ENCODE measurements at places on chromosomes 6 and 20.
A peak's percentile ranks its signal among the peaks of the same experiment; 100 is the strongest.

DNA sequence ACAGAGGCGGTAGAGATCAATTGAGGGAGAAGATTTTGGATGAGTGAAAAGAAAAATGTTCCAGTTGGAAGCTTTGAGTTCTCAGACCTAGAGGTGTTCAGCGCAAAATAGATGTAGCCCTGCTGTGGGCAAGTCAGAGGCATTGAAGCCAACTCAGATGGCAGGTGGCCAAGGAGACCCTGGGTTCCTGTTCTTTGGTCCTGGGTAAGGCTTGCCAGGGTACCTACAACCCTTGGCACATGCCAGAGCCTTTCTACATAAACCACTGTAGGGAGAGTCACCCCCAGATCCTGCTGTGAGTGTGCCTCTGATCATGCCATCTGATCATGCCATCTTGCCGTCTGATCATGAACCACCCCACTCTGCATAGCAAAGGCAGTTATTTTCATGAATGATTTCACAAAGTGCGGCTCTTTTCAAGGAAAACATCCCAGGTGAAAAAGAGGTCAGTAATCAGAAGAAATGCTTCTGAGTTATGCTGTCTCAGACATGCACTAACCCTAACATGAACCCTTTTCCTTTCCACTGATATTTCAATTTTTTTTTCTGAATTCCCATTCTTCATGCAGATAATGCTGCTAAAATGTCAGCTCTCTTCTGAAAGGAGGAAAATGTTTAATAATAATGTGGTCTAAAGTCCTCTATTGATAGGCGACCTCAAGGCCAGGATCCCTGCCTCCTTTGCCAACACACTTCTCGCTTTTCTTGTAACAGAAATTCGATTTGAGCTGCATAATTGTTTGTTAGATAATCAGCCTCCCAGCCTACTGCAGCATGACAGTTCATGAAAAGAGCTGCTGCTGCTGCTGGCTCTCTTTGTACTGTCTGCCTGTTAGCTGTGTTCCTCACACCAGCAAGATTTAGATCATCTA lies 153.6 kb downstream of the MTHFD1L start:
- no peak for DNase-seq

DNA sequence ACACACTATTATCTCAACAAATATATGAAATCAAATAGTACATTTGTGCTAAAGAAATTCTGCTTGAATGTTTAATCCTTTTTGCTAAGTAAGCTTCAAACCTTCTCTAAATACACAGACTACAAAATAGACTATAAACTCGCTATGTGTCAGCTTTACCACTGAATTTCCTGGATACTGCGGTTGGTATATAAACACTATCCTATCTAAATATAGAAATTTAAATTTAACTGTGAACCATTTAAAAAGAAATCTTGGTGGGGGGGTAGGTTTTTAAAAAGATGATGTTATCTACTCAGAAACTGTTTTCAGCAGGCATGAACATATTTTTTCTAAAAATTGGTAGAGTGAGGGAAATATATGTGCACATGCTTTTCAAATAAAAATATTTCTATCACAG lies 306.5 kb upstream of the RUNX2 start:
- no peak for DNase-seq

GRCh38 chr20:17666481-17666880 lies 15.6 kb downstream of the RRBP1 start:
- no peak for DNase-seq

GRCh38 chr6:149013586-149014344 lies 266.9 kb downstream of the UST start:
- no peak for DNase-seq

GRCh38 chr20:45049904-45050471 lies 50.9 kb downstream of the KCNS1 start:
- DNase-seq: no peak

DNA sequence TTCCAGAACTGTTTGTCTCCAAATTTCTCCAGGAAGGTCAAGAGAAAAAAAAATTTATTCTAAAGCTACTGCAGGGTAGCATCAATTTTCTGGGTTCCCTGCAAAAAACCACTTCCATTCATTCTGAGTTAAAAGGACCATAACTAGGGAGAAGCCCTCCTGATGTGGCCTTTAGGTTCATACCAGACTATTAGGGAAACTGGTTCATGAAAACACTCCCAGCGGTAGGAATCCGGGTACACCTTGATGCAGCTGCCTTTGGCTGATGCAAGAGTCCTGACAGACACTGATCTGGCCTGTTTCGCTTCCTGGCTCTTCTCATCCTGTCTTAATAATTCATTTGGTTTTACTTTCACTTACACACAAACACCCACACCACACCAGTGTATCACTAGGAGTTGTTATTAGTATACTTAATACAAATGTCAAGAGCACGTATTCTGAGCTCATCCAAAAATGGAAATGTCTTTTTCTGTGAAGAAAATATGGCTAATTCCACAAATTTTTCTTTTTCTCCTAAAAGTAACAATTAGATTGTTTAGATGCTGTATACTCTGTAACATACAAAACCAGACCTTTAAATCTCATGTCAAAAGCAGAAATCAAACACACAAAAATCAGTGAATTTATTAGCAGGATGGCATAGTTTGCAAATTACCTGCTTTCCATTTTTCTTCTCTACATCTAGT lies 38.4 kb upstream of the ARHGAP18 start:
- peak; percentile 39 for DNase-seq

DNA sequence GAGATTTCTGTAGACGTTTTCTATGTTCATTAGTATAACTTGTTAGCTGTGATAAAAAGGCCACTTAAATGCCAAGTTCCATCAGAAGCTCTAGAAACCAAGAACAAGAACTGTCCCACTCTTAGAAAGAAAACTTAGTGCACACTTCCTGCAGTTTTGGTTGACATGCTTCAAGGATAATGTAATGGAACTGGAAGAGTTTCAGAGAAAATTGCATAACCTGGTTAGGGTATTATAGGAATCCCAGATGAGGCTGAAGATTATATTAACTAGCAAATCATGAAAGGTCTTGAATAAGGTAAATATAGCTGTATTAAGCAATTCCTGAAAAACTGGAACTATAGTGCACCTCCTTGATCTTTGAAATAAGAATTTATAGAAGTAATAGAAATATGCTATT lies 1.8 kb upstream of the PHACTR2 start:
- no peak for DNase-seq

- no peak for DNase-seq
Observed at GRCh38 chr6:53585208-53585900, 40.5 kb upstream of the GCLC start.

DNA sequence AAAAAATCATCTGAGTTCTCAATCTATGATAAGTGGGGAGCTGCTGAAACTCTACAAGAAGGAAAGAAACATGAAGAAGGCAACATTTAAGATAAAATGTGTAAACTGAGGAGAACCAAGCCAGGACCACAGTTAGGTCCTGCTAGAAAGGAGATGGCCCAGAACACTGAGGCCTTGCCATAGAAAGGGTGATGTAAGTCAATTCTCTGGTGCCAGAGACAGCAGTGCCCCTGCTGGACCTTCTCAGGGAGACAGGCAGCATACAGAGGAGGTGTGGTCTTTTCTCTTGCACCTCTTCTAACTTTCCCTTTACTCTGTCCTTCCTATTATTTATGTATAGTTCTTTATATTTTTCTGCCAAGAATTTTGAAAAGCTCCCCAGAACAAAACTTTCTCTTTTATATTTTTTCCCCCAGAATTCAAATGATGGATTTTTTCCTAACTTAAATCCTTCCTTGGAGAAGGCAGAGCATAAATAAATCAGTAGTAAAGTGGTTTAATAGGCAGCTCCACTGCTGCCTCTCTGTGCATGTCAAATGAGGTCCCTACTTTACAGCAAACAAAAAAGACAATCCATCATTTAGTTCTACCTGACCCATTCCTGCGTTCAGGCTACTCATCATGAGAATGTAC lies 9.0 kb downstream of the UQCC2 start:
- DNase-seq: peak; percentile 23

- no peak for DNase-seq
Observed at GRCh38 chr20:1524004-1524403, 32.8 kb upstream of the SIRPB2 start.

GRCh38 chr6:106799031-106799894 lies 169.9 kb downstream of the QRSL1 start:
- DNase-seq: peak; percentile 85

DNA sequence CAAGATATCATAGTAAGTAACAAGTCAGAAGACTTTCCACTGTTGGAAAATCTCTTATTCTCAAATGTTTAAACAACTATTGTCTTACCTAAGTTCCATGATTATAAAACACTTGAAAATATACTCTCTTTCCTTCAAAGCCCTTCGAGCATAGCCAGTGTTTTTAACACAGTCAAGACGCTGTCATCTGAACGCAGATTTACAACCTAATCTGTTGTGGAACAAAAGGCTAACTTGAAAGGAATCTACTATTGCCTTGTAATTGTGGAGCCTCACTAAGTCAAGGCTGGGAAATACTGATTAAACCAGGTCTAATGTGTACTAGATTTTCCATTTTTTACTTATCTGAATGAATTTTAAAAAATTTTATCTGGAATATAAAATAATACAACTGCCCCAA lies 205.8 kb downstream of the TRDN start:
- no peak for DNase-seq

DNA sequence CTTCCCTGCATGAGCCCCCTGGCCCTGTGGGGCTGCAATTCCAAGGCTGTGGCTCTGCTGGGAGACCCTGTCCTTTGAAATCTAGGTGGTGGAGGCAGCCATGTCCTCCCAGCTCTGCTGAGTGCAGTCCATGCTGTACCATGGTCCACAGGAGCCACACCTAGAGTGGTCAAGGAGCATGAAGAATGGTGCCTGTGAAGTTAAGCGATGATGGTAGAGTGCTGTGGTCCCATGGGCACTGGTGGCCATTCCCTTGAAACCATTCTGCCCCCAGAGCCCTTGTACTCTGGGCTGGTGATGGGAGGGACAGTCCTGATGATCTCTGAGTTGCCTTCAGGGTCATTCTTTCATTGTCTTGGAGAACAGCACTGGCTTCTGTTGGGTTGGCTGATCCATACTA lies 55.3 kb downstream of the EFCAB8 start:
- DNase-seq: no peak

DNA sequence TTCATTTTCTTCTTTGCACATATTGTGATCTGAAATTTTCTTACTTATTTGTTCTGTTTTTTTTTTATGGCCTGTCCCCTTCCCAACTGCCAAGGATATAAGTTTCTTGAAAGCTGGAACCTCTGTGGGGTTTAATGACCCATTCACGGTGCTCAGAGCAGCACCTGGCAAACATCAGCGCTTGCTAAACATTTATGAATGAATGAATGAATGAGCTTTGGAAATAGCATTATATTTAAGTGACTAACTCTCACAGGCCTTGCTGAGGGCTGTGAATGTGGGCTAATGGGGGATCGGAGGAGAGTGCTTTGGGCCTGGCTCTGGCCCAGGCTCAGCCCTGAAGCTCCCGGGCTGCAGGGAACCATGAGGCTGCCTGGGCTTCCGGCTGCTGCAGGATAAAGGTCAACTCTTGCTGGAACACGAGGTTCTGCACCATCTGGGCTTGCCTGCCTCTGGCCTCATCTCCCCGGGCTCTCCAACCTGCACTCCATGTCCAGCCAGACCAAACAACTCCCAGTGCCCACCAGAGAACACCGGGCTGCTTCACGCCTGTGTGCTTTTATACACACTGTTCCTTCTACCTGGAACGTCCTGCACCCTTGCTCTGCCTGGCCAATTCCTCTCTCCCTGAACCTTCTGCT lies 14.6 kb upstream of the ARMC12 start:
- DNase-seq: no peak

GRCh38 chr6:16824845-16825685 lies 63.8 kb upstream of the ATXN1 start:
- no peak for DNase-seq

DNA sequence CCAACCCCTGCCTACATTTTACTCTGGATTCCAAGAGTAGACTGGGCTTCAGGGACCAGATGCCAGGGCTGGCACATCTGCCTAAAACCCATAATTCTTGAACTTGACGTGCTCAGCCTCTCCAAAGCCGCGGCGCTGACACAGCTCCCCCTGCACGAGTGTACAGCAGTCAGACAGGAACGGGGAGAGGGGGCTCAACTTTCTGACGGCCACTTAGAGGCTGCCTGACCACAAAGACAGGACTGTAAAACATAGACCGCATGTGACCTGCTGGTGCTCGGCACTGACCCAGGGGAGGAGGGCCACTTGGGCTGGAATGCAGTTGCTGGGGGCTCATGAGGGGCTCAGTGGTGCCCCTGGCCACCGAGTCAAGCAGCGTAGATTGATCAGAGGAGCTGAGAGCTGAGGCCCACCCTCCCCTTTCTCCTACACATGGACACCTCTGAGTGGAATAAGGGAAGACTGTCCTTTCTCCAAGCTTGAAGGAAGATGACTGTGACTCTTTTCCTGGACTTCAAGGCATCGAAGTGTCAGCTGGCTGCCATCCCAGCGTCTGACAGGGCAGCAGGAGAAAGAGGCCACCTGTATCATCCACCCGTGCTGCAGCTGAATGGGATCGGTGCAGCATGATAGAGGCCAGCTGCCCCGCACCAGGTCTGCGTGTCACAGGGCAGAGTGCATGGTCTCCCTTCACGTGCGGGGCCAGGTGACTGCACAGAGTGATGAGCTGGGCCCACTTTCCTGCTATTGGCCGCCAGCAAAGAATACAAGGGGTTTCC lies 171.3 kb upstream of the AGPAT4 start:
- DNase-seq: no peak

DNA sequence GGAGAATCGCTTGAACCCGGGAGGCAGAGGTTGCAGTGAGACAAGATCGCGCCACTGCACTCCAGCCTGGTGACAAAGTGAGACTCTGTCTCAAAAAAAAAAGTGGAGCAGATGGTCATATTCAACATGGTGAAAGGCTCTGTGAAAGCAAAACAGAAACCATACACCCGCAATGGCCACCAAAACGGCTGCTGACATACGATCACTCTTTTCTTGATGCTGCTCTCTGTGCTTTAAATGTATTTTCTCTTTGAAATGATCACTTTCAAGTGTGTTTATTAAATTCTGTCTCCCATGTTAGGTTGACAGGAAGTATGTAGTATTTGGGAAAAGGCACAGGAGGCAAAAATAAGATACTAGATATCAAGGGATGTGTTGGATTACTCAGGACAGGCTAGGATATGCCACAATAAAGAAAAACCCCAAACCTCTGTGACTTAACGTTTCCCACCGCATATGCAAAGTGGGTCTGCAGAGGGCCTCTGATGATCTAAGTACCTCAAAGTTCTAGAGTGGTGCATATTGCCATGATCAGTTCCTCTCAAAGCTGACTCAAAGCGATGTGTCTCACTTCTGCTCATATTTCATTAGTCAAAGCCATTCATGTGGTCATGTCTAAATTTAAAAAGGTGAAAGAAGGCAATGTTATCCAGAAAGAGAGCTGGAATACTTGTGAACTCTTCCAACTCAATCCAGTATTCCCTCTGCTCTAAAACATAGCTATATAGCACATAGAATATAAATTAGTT lies 155.1 kb upstream of the SOX4 start:
- no peak for DNase-seq

- DNase-seq: no peak
Observed at GRCh38 chr6:55594442-55594841, 15.4 kb upstream of the HMGCLL1 start.

Data from kidney epithelial cell (primary cell).